ELR (cell line): ENCODE measurements at places on chromosomes 11 and 22.
A peak's percentile ranks its signal among the peaks of the same experiment; 100 is the strongest.

GRCh38 chr22:37806409-37807333, 1.1 kb upstream of the GCAT start:
- peak; percentile 82 for DNase-seq

DNA sequence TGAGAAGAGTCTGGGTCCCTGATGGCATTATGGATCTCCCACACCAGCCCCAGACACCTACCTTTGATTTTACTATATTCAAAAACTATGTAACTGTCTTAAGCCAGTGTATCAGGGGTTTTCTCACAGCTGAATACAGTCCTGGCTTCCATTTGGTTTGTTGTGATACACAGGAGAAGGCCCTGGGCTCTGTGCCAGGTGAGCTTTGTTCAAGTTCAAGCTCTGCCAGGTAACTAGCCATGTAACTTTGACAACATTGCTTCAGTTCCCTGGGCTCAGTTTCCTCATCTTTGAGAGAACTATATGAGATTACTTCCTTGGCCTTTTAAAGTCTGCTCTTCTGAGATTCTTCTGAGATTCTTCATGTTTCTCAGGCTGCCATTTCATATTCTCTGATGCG, 327.5 kb upstream of the TENM4 start:
- no peak for DNase-seq

DNA sequence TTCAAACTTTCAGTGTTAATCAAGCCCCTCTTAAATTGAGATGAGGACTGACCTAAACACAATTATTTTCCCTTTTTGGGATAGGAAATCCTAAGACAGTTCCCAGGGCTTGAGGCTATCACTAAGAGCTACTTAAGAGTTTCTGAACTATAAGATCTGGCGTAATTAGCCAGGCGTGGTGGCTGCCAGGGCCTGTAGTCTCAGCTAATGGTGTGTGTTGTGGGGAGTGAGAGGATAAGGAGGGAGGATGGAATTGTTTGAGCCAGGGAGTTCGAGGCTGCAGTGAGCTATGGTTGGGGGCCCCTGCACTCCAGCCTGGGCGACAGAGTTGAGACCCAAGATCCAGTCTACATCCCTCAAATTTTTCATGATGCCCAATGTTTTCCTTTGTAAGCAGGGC, 23.5 kb upstream of the EXPH5 start:
- DNase-seq = no peak

- peak; percentile 50 for DNase-seq
These were observed 1.5 kb downstream of the MS4A8 start for GRCh38 chr11:60700689-60701468.

DNA sequence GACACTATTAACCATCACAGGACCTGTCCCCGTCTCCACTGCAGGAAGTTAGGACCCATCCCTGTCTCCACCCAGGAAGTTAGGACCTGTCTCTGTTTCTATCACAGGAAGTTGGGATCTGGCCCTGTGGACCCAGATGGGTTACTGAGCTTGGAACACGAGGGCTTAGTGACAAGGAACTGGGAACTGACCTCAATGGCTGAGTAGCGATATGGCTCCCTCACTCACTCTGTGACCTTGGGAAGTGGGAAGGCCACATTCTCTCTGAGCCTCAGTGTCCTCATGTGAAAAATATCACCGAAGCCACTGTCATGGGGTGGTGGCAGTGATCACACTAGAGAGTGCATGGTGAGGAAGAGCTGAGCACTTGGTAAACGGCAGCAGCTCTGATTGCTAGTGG, 59.4 kb downstream of the FBLN1 start:
- DNase-seq = no peak

GRCh38 chr11:99670067-99670676, 649.4 kb downstream of the CNTN5 start:
- DNase-seq = no peak

DNA sequence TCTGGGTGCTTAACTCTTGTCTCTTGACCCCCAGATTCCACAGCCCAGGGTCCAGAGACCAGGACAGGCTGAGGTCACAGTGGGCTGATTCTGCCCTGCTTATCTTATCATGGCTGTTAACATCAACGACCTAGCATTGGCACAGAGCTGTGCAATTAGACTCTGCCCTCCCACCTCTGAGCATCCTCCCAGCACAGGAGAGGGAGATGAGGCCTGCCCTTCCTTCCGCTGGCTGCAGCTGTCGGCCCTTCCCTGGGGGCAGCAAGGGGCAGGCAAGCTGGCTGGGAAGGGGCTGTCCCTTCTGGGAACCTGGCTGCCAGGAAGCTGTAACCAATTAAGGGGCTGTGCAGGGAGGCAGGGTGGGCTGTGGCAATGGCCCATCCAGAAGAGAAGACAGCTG, 22.5 kb downstream of the LRRC10B start:
- no peak for DNase-seq

- peak; percentile 21 for DNase-seq
These were observed 485.9 kb downstream of the JRKL start for GRCh38 chr11:96875712-96876111.

- DNase-seq = no peak
These were observed 4.9 kb downstream of the CLDN5 start for GRCh38 chr22:19519041-19519926.

GRCh38 chr22:49040111-49040510, 787.6 kb downstream of the BRD1 start:
- DNase-seq = no peak

DNA sequence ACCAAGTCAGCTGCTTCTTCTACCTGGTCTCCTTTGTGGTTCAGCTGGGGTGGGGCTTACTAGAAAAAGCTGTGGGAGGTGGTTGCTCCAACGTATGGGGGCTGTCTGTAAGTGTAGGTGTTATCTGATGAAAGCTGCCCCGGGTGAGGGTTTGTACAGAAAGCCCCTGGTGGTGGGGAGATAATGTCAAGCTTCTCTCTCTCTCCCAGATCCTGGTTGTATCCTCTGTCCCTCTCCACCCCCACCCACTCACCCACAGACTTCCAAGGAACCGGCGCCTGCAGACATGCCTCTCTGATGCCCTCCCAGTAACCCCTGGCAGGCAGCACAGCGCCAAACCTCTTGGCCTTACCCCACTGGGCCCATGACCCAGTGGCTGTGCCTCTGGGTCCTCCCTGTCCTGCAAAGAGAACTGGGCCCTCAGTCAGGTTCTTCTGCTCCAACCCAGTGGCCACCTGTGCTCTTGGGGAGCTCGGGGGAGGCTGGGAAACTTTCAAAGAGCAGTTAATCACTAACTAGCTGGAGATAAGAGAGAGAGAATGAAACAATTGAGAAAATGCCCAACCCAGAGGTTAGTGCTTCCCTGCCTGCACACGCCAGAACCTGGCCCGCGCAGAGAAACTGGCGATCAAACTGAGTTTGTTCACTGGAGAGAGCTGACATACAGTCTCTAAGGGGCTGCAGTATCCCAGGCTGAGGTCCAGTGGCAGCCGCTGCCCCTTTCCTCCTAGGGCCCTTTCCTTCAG, 20.4 kb upstream of the EHF start:
- DNase-seq = peak; percentile 18

- peak; percentile 31 for DNase-seq
These were observed 7.5 kb upstream of the SYT8 start for GRCh38 chr11:1827095-1827813.

DNA sequence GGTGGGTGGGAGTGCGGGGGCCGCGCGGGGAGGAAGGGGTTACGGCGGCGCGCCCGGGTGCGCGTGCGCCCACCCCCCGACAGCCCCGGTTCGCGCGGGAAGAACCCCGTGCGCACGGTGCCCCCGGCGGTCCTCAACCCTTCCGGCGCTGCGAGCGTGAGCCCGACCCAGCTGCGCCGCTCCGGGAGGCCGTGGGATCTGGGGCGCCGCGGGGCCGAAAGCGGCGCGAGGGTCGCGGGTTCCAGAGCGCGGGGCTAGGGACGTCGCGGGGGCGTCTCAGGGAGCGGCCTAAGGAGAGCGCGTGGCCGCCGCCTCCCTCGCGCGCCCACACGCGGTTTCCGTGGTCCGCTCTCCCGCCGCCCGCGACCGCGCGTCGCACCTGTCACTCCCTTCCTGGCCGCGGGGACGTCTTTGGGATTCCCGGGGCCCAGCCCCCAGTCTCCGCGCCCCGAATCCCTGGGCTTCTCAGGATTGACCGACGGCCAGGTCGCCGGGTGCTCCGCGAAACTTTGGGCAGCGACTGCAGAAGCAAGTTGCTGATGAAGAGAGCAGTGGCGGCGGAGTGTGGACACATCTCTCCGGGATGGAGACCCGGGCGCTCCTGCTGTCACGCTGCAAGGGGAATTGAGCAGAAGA, 582 bp downstream of the SREBF2 start:
- DNase-seq = peak; percentile 50

DNA sequence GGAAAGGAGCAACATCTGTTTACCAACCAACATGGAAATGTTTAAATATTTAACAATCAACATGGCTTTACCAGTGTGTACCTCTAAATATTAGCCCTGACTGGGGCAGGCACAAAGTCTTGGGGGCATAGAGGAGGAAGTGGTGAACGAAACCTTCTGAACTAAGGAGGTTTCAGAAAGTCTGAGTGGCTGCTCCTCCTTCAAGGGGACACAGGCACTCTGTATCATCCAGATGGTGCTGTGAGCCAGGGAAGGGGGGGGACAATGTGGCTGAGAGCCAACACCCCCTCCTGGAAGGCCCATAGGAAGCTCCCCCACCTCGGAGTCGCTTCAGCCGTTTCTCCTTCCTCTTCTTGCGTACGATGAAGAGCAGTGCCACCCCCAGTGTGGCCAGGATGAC, 107.7 kb downstream of the CEP164 start:
- DNase-seq = no peak

GRCh38 chr11:133818302-133818701, 27.0 kb downstream of the SPATA19 start:
- DNase-seq = no peak

DNA sequence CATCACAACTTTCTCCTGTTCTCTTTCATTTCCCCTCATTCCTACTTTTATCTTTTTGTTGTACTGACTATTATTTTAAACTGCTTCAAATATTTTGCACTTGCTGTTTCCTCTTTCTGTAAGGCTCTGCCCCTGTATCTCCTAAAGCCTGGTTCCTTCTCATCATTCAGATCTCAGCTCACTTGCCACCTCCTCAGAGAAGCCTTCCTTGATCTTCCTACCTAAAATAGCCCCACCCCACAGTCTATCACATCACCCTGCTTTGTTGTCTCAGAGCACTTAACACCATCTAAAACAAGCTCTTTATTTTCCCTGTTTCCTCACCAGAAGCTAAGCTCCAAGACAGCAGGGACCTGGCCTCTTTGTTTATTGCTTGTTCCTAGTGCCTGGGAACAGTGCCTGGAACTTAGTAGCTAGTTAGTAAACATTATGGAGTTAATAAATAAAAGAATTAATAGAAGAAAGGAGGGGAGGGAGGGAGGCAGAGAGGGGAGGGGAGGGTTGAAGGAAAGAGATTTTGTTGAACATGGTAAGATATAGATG, 2.5 kb upstream of the STK33 start:
- DNase-seq = no peak

DNA sequence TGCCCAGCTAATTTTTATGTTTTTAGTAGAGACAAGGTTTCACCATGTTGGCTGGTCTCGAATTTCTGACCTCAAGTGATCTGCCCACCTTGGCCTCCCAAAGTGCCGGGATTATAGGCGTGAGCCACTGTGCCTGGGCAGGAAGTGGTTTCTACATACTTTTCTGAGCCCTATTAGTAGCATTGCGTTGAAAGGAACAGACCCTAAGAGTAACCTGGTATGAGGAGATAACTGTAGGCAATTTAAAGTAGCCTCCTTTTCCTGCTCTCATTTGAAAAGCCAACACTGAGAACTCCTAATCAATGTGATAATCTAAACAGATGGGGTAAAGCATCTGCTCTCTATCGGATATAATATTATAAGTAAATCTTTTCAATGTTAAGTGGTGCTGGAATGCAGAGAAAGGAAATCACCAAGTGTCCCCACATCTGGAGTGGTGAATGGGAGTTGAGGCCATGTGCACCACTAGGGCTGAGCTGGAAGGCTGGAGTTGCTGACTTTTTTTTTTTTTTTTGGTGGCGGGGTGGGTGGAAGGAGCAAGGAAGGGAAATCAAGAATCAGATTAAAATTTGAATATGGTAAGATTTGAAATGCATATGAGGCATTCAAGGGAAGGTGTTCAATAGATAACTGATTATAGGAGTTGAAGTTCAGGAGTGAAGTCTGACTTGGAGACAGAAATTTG, 20.7 kb downstream of the PDHX start:
- DNase-seq = no peak

DNA sequence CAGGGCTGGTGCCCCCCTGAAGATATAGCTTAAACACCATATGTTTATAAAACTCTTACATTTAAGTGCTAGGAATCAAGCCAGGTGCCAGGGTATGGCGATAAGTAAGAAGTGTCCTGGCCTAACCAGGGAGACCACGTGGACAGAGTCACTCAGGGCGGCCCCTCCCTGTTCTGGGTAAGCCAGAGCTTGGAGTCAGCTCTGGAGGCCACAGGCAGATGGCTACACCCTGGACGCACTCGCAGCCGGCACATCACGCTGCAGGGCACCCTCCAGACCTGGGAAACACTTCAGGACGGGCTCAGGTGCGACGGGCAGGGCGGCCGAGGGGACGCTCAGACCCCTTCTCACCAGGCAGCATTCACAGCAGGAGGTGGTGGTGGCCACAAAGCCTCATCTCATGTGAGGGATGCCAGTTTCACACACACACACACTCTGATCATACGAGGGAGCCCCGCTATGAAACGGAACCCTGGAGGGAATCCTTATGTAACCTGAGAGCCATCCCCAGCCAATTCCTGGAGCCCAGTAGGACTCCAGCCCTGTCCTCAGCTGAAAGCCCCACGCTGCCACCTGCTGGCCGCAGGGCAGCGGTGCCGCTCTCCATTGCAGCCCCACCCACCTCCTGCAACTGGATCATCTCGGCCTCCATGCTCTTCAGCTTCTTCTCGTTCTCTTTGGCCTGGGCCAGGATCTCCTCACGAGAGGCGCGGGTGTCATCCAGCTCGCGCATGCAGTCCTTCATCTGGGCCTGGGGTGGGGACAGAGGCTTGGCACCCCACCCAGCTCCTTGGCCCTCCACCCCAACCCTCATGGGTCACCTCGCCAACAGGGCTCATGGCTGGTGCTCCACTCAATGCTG, 33.4 kb downstream of the APOL1 start:
- peak; percentile 79 for DNase-seq

GRCh38 chr11:45323601-45324249, 37.6 kb upstream of the SYT13 start:
- no peak for DNase-seq
